Activated CD4-positive, alpha-beta T cell treated with anti-CD3 and anti-CD28 coated beads, Interleukin-2, amount 10 ng/mL, durations not matched to agents 7 days and 5 days (primary cell): ENCODE measurements at places on chromosomes 3 and 15.

DNA sequence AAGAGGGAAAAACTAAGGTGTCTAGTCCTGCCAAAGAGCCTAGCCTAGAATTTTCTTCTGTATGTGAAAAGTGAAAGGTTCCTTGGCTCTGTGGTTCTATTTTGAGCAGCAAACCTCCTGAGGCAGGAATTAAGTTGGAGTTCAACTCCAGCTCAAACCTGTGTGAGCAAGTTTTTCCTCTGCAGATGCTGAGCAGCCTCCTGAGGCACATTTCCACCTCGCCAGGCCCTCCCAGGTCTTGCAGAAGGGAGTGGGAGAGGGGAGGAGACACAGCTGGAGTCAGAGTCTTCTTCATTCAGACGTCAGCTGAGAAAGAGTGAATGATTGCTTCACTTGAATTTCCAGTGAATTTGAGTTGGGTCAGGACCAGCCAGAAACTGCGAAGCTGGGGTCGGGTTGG is 69.5 kb upstream of the ETV5 start:
- DNase-seq = no peak

DNA sequence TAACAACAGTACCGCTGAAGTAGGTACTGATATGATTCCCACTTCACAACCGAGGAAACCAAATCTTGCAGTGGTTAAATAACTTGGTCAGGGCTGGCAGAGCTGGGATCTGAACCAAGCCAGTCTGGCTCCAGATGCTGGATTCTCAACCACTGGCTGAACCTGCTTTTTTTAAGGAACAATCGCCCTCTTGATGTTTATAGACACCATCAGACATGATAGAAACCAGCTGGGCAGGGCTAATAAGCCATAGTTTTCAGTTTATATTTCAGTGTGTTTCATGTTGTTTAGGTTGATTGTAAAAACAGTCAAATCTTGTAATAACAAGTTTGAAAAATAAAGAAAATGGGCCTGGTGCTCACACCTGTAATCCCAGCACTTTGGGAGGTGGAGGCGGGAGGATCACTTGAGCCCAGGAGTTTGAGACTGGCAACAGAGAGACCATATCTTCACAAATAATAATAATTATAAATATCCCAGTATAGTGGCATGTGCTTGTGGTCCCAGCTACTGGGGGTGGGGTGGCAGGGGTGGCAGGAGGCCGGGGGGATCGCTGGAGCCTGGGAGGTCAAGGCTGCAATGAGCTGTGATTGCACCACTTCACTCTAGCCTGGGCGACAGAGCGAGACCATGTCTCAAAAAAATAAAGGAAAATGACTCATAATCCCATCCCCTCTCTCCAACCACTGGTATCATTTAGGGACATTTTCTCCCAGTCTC is 36.7 kb downstream of the XYLB start:
- DNase-seq = no peak

- DNase-seq = no peak
Observed at GRCh38 chr3:177468331-177468730, 271.0 kb upstream of the TBL1XR1 start.

GRCh38 chr3:30502051-30502741 is 104.2 kb upstream of the TGFBR2 start:
- no peak for DNase-seq

DNA sequence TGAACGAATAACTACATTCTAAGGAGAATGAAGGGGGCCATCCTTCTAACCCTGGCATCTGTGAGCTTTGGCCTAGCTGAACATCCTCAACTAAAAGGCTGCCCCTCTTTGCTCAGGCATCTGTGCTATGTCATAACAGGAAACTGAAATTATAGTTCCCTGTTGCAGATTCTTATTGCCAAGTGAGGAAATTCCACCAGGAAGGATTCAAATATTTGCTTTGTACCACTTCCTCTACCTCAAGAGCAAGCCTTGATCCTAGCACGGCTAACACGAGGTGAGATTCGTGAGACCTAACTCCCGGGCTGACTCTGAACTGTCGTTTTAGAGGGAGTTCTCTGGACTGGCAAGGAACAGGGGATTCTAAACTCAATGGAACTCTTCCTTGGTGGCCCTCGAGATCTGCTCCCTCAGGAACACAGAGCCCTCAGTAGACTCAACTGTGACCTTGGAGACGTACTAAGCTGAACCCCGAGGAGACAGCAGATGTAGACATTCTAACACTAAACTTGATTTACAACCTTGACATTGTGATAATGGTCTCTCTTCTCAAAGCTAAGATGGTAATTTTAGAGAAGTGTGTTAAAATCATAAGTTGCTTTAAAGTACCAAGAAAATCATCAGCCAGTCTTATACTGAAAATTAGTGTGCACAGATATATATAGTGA is 4.2 kb downstream of the SPG21 start:
- no peak for DNase-seq
